ENCODE measurements at places on chromosomes 7 and 10. TPM values are rescaled to one million over a fixed set of nuclear protein-coding genes. Genes with fewer than 3 reads are reported as not detected.

- DNase-seq: no peak
Observed at GRCh38 chr10:14593806-14594205, 180.9 kb downstream of the FAM107B start.

GJD4 gene
- total RNA-seq: not detected

SAP25 gene
- total RNA-seq: 7.5 TPM

HMX3 gene
- not detected for total RNA-seq

TMEM139 gene
- total RNA-seq: 1.2 TPM

DNA sequence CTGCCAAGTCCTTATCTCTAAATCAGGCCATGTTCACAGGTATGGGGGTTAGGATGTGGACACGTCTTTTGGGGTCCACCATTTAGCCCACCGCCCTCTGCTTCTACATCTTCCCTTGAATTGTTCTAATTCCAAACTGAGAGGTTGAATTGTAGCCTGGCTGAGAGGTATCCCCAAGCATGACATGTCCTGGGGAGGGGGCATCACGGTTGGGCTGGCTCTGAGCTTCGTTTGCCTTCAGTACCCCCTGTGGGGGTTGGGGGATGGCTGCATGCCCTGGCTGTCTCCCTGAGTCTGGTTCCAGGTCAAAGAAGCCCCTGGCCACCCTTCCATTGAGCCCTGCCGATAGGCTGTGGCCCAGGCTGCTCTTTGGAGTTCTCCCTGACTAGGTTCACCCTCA is 204.6 kb downstream of the GLRX3 start:
- no peak for DNase-seq

- DNase-seq: peak; percentile 64
Observed at GRCh38 chr10:124086787-124087671, 6.4 kb downstream of the CHST15 start.

- no peak for DNase-seq
Observed at GRCh38 chr10:76491216-76491615, 1059.8 kb downstream of the LRMDA start.

DNA sequence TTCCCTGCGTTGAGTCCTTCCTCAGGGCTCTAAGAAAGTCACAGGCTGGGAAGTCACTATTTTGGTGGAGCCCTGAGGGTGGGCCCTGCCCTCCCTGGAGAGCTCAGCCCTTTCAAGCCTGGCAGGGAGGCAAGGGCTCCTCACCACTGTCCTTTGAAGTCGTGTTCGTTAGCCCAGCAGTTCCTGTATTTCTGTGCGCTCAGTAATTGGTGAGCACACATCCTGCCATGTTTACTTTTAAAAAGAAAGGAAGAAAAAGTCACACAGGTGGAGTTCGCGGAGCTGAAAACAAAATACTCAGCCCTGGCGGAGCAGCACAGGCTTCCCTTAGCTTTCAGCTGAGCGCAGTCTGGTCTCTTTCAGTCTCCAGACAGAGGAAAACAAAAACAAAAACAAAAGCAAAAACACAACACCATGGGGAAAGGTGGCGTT is 37.1 kb downstream of the PRKCQ start:
- DNase-seq: no peak

GATA3 gene
- total RNA-seq: 0.78 TPM

DNA sequence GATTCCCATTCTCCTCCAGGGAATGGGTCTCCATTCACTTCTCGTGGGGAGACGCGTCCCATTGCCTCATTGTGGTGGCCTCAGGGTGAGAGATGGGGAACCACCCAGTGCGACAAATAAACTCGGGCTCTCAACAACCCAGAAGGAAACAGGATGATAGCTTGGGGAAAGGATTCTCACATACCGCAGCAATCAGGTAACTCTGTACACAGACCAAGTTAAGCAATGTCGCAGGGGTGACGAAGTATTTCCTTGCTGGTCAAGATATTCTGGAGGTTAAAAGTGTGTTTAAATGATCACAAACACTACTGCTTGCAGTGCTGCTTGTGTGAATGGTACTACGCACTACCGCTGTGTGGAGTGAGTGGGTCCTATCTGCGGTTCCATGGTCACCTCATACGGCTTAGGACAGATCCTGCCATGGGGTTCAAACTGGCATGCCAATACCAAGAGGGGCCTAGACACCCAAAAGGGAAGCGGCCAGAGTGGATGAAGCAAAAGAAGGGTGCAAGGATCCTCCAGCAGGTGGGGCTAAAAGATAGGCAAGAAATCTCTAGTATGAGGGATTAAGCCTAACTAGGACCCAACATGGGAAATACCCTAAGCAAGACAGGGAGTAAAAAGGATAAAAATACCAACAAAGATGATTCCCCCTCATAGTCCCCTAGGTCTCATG is 143.8 kb upstream of the TMEM106B start:
- DNase-seq: no peak

MPP7 gene
- total RNA-seq: 38.0 TPM

GRCh38 chr7:107332488-107333269 is 137.2 kb upstream of the GPR22 start:
- DNase-seq: no peak

GRCh38 chr10:99375426-99375825 is 46.3 kb downstream of the CNNM1 start:
- no peak for DNase-seq

DIP2C gene
- total RNA-seq: 38.7 TPM
